Mesenteric fat pad (tissue), 1 donor: ENCODE measurements at places on chromosomes 2 and 18. TPM values are rescaled to one million over a fixed set of nuclear protein-coding genes. Genes with fewer than 3 reads are reported as not detected.

Gene GPR39
- 1.3 TPM for total RNA-seq

Gene KANSL1L
- 14.6 TPM for total RNA-seq

Gene TTR
- not detected for total RNA-seq

Gene SCN7A
- total RNA-seq: 0.42 TPM

Gene ONECUT2
- 0.32 TPM for total RNA-seq

Gene CPLX4
- total RNA-seq: not detected

DNA sequence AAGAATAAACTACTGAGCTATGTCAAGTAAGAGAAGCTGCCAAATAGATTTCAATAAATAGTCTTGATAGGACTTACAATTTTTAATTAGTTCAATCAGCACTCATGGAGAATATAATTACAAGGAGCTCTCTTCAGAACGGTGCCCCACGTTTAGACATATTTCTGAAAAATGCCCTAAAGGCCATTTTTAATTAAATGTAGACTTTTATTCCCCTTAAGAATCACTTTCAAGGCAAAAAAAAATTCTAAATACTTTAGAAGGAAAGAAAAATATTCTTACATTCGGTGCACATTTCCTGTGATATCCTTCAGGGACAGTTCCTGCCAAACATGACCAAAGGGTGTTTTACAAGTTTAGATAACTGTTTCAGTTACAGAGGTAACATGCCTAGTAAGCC lies 202.5 kb upstream of the CDH7 start:
- no peak for DNase-seq

DNA sequence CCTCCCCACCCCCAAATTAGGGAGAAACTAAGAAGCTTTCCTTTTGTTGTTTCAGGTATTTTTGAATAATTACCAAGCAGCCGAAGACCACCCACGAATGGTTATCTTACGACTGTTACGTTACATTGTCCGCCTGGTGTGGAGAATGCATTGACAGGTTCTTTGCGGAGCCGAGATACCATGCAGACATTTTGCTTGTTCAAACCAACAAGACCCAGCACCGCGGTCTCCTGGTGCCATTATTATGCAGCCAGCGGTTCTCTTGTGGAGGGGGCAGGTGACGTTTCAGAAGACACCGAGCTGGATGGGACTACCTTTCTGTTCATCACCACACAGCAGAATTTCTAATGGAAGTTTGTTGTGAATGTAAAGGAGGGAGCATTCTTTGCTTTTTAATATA lies 43.4 kb downstream of the BCL2L11 start:
- no peak for DNase-seq

- no peak for DNase-seq
Measured at GRCh38 chr2:112095681-112096080, 40.6 kb downstream of the TMEM87B start.

DNA sequence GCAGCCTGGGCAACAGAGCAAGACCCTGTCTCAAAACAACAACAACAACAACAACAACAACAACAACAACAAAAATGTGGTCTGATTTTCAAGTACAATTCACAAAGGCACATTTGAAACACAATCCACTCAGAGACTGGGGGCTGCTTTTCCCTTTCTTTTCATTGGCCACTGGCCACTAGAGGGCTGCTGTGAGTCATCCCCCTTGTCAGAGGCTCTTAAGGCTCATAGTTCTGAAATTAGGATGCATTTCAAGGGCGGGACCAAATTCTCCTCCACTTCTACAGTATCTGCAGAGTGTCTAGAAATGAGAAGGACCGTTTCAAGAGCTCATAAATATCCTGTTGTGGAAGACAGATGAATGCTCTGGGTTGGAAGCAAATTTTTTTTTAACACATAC lies 285.4 kb downstream of the NRXN1 start:
- no peak for DNase-seq

- no peak for DNase-seq
Measured at GRCh38 chr2:160175169-160176134, 24.6 kb downstream of the ITGB6 start.

GRCh38 chr18:49021433-49022129 lies 70.8 kb upstream of the SMAD7 start:
- peak; percentile 89 for DNase-seq

DNA sequence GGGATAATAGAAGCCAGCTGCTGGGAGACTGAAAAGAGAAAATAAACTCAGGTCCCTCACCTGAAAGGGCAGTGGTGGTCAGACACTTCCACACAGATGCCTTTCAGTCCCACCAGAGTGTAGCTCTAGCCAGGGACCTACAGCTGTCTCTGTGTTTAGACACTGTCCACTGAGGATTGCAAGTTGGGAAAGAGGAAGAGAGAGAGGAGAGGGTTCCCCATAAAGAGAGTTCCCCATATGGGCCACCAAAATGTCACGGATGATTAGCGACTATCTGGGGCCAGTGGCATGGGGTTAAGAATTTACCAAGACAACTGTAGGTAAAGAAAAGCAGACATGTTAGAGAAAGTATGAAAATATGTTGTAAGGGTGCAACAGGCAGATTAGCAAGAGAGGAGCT lies 36.7 kb upstream of the SKA1 start:
- DNase-seq: no peak

DNA sequence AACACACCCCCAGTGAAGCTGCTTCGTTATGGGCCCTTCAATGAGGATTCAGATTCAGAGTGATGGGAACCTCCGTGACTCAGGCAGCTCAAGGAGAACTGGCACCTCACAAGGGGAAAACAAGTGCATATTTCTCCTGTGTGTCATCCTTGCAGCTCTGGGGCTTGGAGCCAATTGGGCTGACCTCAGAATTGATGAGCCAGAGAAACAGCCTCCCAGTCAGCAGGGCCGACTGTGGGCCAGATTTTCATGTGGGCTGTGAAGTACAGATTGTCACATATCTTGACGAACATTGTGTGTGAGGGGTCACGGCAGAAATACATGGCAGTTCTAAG lies 189.6 kb upstream of the SP5 start:
- DNase-seq: no peak

DNA sequence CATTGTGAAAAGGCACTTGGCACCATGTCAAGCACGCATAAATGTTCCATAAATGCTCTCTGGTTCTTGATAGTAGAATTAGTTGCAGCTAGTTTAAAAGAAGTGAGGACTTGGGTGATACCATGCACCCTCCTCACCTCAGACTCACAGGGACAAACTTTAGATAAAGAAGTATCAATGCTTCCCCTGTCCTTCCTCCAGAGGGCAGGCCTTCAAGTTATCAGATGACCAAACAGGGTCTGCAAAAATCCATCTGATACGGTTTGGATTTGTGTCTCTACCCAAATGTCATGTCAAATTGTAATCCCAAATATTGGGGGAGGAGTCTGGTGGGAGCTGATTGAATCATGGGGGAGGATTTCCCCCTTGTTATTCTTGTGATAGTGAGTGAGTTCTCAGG lies 54.1 kb downstream of the C1QL2 start:
- DNase-seq: no peak

GRCh38 chr2:176984987-176985386 lies 227.6 kb upstream of the HNRNPA3 start:
- DNase-seq: no peak

DNA sequence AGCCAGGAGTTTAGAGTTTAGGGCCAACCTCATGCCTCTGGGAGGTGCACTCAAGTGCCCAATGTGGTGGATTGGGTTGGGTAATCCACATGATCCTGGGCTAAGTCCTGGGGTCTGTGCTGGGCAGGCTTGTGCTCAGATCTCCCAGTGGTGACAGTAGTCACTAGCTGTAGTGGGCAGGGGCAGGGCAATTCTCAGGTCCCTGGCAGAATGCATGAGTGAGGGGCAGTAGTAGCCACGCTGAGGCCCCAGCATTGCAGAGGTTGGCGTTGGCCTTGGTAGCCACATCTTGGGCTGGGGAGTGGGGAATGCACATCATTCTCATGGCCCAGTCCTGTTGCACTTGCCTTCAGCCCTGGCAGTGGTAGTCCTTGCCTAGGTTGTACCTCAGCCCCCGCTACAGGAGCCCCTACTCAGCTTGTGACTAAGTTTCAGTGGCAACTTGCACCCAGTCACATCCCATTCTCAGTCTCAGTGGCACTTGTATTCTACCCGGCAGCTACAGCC lies 269.9 kb downstream of the GULP1 start:
- DNase-seq: no peak

GRCh38 chr2:228599297-228599696 lies 417.8 kb upstream of the SPHKAP start:
- DNase-seq: no peak

GRCh38 chr2:219296142-219296541 lies 13.1 kb downstream of the PTPRN start:
- DNase-seq: peak; percentile 78

GRCh38 chr2:18993756-18994338 lies 364.6 kb downstream of the OSR1 start:
- no peak for DNase-seq

DNA sequence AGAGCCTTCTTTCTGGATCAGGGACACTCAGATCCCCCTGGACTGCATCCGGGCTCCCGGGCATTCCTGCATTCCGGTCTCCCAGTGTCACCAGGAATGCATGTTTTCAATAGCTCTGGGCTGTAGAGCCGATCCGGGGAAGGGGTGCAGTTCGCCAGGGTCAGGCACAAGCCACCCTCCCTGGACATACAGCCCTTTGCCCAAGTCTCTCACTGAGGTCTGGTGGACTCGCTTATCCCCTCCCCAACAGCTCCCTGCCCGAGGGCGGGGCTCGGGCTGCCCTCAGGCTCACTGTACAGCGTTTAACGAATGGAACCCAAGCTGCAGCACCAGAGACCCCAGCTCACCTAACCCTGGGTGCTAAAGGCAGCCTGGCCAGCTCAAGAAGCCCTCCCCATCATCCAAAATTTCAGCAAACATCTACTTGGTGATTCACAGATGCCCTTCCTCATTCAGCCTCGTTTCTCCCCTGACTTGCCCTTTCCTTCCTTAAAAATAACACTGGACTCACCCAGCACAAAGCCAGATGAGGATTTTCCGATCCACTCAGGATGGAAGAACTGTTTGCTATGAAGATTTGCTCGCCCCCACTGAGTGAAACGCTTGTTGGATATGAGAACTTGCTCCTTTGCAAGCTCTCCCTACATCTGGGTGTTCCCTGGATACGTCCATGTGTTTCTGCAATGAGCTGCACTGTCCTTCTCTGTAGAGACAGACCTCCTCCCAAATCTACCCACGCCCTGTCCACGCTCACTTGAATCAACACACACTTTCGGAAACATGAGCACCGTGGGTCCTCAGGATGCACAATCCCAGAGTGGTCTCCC lies 58.1 kb downstream of the PXDN start:
- DNase-seq: peak; percentile 77
